ENCODE measurements at places on chromosomes 3 and 15.
A peak's percentile ranks its signal among the peaks of the same experiment; 100 is the strongest.

- no peak for DNase-seq
These were observed 101.7 kb upstream of the RAP2B start for GRCh38 chr3:153060346-153060745.

DNA sequence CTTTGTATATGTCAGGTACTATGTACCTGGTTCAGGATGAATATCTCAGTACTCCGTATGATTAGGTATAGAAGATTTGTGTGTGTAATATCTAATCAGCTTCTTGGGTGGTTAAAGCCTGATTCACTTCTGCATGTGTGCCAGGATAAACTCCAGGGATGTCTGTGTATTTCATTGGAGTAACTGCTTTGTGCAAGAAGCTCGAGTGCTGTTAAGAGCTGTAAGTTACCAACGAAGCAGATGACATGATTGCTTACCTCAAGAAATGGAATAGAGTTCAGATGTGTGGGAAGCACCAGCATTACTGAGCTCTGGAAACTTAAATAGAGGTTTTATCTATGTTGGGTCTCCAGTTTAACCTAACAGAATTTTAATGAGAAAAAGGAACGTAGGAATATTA lies 23.7 kb downstream of the FAM98B start:
- DNase-seq, result no peak

GRCh38 chr15:72065801-72066200 lies 52.1 kb downstream of the MYO9A start:
- no peak for DNase-seq

DNA sequence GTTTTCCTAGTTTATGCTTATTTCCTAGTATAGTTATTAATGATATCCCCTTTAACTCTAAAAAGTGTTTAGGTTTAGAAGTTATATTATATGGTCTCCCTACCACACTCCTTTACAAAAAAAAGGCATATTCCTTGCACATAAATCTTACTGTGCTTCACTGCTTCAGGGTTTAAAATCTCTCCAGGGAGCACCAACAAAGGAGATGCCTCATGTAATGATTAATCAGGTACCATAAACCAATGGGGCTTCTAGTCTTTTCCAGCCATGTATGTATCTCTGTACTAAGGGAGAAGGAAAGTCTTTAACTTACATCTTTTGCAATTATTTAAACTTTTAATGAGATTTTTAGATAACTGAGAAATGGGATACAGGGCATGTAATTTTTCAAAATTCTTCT lies 91.5 kb upstream of the RBMS3 start:
- DNase-seq, result no peak

GRCh38 chr3:38332201-38332600 lies 14.4 kb upstream of the XYLB start:
- DNase-seq, result no peak

GRCh38 chr15:91311986-91312385 lies 211.9 kb downstream of the SV2B start:
- no peak for DNase-seq

- no peak for DNase-seq
These were observed 1.9 kb downstream of the EHD4 start for GRCh38 chr15:41970456-41970855.

- no peak for DNase-seq
These were observed 190.3 kb downstream of the SATB1 start for GRCh38 chr3:18234717-18235335.

- no peak for DNase-seq
These were observed 26.2 kb downstream of the FAM43A start for GRCh38 chr3:194711913-194712312.

DNA sequence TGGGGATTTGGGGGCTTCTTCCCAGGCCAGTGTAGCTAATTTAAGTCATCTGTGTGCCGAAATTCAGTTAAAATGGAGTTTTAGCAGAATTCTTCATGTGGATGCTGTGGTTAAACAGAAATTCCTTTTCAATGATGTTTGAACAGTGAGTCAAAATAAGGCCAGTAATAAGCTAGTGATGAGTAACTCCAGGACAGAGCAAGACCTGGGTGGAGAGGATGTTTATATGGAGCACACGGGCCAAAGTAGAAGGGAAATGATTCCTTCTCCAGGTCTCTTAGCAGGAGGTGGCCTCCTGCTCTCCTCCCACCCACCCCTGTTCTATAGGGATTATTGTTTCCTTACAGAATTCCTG lies 31.9 kb upstream of the UACA start:
- DNase-seq, result no peak

GRCh38 chr3:33722626-33723370 lies 4.7 kb upstream of the CLASP2 start:
- DNase-seq, result no peak

GRCh38 chr15:85785887-85786780 lies 8.6 kb downstream of the KLHL25 start:
- no peak for DNase-seq

DNA sequence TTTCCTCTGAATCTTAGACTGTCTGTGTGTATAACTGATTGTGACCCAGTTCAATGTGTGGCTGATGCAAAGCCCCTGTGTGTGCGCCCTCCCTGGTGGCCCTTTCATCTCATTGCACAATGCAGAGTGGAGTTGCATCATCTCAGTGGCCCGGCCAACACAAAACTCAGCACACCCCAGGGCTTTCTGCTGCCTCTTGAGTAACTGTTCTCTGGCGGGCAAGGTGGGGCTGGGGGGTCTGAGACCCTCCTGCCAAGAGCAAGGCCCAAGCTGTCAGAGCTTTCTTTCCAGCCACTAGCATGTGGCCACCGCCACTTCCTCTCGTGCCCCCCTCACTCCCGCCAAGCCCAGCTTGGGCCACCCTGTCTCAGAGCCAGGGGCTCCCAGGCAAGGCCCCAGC lies 80.7 kb upstream of the ALDH1L1 start:
- no peak for DNase-seq

DNA sequence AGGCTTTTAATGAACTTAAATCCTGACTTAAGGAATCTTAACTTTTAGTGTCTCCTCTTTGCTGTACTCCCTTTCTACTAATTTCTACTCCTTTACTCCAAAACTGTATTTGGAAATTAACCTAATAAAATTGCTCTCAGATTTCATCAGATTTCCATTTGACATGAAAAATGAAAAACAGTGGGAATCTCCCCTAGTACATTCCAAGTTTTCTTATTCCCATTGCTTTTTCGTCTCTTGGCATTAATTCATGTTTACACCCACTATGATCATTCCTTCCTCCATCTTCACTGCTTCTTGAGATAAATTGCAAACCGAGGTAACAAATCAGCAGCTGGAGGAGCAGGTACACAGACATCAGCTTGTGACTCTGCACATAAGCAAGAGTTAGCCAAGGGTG lies 208.7 kb downstream of the VGLL3 start:
- no peak for DNase-seq

DNA sequence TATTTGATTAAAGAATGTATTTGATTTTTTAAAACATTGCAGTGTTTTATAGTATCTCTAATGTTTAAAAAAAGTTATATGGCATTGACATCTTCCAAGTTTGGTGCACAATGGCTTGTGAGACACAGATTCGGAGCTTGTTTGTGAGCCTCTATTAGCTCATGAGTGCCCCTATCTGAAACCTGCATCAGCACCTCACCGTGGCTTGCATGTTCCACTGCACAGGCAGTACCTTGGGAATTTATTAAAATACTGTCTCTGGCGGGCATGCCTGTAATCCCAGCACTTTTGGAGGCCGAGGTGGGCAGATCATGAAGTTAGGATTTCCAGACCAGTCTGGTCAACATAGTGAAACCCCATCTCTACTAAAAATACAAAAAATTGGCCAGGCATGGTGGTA lies 6.8 kb upstream of the RTP2 start:
- DNase-seq, result no peak

DNA sequence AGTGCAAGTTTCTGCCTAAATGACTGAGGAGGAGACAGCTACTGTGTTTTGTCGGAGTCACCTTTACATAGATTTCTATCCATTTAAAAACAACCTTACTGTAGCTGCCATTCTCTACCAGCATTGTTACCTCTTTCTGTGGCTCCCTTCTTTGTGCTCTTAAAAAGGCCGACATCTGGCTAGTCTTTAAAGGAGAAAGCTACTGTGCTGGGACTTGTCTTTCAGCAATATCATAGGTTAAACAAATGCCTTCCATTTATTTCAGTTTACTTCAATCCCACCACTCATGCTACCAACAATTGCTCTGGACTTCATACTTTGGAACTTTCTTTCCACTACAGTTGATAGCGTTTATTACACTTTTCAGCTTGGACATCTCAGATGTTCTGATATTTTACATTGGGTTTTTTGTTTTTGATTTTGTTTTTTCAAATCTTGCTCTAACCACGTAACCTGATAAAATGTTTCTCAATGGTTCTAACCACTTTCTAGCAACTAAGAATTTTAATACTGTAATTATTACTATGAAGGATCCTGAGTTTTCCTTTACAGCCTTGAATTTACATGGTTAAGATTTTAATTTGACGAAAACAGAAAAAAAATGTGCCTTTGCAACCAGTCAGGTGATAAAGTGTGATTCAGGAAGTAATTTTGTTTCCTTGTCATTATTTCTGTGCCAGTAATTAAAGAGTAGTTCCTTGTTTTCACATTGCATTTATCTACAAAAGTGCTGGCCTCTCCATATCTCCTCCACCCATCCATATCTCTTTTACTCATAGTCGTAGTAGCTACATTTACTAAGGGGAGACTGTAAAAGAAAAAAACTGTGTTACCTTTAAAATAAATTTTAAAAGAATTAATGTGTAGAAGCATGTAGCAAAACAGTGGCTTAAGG lies 1.3 kb upstream of the CBLB start:
- peak; percentile 30 for DNase-seq

DNA sequence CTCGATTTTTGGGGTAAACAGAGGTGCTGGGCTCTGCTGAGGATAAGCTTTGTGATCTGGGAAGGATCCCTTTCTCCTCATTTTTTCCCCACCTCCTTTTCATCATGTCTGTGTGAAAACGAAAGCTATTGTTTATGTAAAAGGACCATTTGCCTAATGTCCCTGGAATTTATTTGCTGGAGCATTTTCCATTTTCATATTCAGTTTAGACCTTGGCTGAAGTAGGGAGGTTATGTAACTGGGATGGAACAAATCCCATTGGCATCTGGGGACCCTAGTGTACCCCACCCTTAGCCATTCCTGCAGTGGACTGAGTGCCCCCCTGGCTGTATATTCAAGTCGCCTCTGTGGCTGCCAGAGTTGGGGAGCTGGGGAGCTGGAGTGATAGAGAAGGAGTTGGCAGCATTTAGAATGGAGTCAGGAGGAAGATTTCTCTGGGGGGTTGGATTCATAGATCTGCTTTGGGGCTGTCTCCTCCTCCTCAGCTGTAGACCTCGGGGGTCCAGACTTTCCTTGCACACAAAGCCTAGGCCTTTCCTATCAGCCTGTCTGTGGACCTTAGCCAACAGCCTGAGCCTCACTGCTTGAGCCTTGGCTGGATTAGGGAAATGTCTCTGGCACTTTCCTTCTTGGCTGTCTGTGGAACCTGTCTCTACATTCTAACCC lies 270.4 kb upstream of the CTDSPL start:
- DNase-seq, result no peak

- no peak for DNase-seq
These were observed 248.4 kb upstream of the CMC1 start for GRCh38 chr3:27993051-27993450.

- DNase-seq, result no peak
These were observed 1.8 kb upstream of the MYL3 start for GRCh38 chr3:46865031-46865507.

DNA sequence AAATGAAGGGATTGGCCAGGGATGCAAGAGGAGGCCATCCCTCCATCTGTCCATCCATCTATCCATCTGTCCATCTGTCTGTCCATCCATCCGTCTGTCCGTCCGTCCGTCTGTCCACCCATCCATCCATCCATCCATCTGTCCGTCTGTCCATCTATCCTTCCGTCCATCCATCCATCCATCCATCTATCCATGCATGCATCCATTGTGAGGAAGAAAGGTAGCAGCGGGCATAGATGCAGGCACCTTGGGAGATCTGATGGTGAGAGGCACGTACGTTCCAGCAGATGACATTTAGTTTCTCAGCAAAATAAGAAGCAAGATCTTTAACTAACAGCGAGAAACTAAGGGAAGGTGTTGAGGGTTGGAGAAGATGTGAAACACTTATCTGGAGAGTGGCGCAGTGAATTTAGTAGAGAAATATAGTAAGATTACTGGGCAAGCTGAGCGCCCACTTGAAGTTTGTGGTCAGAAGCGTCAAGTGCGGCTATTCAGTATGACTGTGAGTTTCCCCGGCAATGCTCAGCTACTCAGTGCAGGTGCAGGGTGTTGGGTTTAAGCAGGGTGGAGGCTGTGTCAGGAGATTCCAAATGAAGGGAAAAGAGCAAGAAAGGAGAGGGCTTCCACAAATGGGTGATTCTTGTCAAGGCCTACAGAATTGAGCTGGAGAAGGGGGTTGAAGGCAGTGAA lies 22.4 kb upstream of the SRP14 start:
- no peak for DNase-seq

DNA sequence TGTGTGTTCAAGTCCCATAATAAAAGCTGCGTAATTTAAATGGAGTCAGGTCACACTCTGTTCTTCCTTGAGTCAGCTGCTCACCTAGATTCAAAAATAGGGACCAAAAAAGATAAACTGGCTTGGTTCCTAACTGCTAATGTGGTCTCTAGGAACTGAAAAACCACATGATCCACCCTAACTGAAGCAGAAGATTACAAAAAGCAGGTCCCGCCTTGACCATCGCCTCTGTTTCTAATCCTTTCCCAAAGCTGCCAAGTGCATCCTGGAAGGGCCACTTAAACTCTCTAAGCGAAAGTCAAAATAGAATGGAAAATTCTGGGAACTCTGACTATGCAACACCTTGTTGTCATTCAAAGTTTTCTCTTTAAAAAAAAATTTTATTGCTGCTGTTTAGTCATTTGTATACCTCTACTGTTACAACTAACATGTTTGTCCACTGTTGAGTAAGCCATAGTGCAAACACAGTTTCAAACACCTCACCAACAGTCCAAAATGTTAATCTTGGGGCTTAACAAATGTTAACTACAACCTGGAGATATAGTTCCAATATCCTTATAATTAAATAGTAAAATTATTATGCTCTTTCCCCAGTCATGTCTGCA lies 88.9 kb upstream of the THBS1 start:
- DNase-seq, result no peak

DNA sequence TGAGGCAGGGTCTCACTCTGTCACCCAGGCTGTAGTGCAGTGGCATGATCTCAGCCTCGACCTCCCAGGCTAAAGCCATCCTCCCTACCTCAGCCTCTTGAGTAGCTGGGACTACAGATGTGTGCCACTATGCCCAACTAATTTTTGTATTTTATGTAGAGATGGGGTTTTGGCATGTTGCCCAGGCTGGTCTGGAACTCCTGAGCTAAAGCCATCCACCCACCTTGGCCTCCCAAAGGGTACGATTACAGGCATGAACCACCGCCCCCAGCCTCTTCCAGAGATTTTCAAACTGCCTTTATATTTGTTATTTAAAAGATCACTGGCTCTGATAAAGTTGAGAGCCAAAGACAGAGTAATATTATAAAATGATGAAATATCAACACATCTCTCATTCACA lies 37.3 kb downstream of the BSN start:
- no peak for DNase-seq
